Activated CD4-positive, alpha-beta T cell treated with anti-CD3 and anti-CD28 coated beads, Interleukin-2, Interleukin-6, amounts not matched to agents 100 ng/mL and 50 ng/mL, durations not matched to agents 16 hours and 8 hours (primary cell): ENCODE measurements at places on chromosomes 1 and 21.
A peak's percentile ranks its signal among the peaks of the same experiment; 100 is the strongest.

DNA sequence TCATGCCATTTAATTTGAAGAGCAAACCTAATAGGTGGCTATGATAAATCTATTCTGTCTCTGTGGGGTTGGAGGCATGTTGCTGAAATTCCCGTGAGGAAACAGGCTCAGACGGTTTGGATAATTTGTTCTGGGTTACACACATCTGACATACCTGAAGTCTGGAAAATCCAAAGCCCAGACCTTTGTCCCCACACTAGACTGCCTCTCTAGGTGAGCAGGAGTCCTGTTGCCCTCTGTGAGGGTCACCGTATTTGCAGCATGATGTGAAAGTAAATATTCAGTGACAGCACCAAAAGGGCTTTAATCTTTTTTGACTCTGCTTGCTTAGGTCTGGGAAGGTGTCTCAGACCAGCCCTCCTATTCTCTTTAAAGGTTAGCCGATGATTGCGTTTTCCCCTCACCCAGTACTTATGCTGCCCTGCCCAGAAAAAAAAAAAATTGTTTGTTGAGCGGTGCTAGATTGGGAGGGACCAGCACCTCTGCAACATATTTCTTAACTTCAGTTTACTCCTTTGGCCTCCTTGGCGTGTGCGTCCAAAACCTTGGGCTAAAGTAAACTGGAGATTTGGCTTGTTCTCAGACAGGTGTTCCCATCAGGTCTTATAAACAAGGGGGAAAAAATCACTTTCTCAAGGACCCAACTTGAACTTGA, 67.0 kb downstream of the CACHD1 start:
- DNase-seq = no peak

- DNase-seq = no peak
Measured at GRCh38 chr1:36824390-36824861, 209.9 kb downstream of the GRIK3 start.

DNA sequence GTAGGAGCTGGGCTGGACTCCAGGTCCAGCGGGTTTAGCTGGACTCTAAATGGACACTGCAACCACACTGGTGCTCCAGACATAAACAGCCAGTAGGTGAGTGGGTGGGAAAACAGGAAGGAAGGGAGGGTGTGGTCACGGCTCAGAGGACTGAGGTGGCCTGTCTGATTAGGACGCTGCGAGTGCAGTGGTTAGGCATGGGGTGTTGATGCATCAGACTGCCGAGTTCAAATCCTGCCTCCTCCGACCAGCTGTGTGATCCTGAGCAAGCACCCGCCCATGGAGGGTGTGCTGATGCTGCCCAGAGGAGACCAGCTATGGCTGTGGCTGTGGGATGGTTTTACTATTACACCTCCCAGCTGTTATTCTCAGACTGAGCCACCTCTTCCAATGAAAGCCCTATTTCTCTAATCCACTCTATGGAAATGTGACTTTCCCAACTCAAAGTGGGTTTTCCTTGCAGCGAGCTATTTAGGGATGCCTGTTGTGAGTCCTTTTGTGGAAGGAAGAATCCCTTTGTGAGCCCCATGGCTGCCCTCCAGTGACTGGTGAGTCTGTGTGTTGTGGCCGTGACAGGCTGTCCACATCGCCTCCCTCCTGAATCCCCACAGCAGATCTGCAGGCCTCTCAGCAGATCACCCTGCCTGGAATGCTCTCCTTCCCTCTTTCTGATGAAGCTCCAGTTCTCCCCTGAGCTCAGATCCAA, 56.6 kb upstream of the EDN2 start:
- no peak for DNase-seq

- DNase-seq = no peak
Measured at GRCh38 chr1:46682064-46682463, 10.4 kb downstream of the TEX38 start.

GRCh38 chr21:39807738-39808137, 59.5 kb upstream of the PCP4 start:
- DNase-seq = no peak

DNA sequence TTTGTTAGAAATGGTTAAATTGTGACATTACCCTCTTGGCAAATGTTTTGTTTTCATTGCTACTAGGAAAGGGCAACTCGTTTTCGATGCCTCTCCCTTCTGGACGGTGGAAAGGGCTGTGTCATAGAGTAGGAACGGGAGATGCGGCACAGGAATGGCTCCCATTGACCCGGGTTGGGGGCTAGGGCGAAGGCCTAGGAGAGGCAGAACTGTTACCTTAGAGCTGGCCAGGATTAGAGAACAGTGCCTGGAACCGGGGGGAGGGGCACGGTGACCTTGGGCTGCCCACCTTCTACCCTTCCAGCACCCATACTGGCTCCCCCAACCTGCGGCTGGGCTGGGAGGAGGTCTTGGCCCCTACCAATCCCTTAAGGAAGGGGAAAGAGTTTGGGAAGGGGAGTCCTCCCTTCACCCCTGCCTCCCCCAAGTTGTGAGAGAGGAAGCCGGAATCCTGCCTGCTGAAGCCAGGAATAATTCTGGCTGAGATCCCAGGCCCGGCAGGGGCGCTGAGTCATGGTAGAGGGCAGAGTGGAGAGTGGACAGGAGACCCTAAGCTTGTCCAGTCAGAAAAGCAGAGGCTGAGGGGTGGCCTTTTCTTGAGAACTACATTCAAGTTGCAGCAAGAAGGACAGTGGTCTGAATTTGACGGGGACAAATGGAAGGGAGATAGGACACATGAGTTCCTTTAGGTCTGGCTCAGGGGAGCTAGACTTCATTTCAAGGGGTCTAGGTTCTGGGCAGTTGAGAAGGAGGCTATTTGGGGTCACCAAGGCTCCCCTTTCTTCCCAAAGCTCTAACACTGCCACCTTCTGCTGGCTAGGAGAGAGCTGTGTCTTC, 8.2 kb downstream of the LMNA start:
- no peak for DNase-seq

GRCh38 chr1:172905452-172905851, 145.3 kb downstream of the TNFSF18 start:
- DNase-seq = no peak

GRCh38 chr1:155840386-155840785, 16.6 kb downstream of the GON4L start:
- no peak for DNase-seq

DNA sequence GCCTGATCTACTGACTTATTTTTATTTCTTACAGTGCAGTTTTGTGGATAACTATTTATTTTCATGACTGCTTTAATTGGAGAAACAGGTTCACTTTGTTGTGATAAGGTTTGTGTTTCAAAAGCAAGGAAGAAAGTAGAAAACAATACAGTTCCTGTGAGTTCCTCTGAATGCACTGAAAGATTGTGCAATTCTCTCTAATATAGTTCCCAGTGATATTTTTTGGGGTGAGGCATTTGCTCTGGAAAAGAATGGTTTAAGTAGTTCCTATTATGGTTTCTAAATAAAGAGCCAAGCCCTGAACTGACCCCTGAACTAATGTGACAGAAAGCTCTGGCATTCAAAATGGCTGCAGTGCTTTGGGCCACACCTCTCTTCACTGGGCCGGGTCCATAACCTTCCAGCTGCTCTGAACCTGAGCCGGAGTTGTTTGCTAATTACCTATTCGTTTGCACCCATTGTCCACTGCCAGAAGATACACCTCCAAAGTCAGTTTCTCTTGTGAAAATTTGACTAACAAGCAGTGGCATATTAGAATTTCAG, 56.6 kb upstream of the VTCN1 start:
- DNase-seq = no peak

DNA sequence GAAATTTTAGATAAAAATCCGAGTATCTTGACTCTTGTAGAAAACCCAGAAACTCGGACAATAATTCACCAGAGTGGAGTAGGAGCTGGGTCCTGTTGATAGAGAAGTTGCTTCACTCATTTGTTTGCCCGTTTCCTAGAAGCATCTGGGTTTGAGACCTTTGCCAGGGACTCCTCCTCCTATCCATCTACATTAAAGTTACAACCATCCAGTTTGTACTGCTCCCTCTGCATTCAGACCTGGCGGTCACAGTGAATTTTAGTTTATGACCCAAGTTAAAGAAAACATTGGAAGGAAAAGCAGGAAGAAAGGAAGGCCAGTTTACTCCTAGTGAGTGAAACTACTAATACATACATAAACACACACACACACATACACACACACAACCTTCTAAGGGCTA, 64.6 kb downstream of the CLDN17 start:
- DNase-seq = no peak

GRCh38 chr1:118826669-118827068, 161.5 kb downstream of the TBX15 start:
- DNase-seq = no peak

- no peak for DNase-seq
Measured at GRCh38 chr1:109598655-109599054, 20.8 kb downstream of the GNAT2 start.

DNA sequence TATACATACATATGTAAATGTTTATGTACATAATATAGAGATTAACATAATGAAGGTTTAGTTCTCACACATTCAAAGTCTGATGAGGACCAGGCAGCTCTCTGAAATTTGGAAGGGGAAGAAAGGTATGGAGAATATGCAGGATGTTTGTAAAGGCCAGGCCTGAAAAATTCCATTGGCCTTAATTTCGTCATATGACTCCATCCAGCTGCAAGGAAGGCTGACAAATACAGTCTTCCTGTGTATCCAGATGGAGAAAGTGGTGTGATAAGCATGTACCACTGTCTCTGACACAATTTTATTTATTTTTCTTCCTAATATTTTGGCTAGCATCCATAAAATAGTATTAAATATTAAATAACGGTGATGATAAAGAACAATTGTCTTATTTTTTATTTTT, 6.3 kb upstream of the SGIP1 start:
- DNase-seq = no peak

DNA sequence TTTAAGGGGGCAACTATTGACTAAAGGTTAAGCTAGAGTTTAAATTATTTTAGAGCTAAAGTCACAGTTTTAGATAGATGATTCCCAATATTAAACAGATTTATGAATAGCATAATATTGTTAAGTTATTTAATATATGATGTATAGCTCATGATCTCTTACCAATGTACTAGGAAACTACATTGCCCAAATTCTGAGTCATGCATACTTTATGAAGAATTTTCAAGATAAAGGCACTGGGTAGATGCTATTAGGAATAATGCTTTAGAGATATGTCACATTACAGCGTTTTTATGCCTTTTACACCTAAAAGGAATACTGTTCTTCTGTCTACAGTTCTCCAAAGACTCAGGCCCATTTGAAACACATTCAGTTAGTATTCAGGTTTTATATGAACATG, 215.1 kb downstream of the NCAM2 start:
- DNase-seq = no peak

DNA sequence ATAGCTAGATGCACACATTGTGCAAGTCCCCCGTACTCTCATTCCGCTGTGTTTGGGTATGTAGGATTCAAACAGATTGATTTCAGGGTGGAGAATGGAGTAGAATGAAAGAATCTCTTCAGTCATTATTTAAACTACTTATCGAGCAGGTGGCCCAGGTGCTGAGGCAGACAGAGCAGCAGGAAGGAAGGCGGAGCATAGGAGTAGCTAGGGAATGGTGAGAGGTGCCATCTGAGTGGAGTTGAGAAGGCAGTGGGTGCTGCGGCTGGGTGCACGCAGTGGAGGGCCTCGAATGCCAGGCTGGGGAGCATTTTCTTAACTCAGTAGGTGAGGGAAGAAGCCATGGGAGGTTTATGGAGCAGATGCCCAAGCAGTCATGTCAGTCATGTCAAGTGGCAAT, 45.2 kb upstream of the CD101 start:
- no peak for DNase-seq

GRCh38 chr1:86018283-86018923, 138.2 kb downstream of the COL24A1 start:
- peak; percentile 28 for DNase-seq

DNA sequence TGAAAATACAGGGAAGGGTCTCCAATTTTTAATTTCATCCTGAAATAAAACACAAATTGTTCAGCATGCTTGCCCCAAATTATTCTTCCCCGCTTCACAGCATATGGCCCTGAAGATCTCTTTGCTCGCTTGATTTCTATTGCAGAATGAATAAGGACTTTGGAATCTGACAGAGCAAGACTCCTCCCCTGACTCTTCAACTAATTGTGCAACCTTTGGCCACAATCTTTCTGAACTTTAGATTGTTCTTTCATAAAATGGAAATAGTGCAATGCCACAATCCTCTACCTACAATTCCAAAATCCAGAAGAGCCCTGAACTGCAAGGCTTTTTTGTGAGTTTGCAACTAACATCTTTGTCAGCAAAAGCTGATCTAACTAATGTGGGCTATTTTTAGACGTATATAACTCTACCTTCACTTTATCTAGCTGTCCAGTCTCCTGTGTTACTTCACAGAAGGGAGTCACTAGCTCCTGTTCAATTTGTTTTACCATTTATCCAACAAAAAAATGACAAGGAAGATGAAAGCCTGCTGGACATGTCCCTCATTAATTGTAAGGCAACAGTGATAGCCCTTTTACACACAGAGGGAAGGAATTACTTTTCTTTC, 13.4 kb downstream of the RNASEL start:
- no peak for DNase-seq

- no peak for DNase-seq
Measured at GRCh38 chr1:206143537-206144172, 26.5 kb upstream of the AVPR1B start.

DNA sequence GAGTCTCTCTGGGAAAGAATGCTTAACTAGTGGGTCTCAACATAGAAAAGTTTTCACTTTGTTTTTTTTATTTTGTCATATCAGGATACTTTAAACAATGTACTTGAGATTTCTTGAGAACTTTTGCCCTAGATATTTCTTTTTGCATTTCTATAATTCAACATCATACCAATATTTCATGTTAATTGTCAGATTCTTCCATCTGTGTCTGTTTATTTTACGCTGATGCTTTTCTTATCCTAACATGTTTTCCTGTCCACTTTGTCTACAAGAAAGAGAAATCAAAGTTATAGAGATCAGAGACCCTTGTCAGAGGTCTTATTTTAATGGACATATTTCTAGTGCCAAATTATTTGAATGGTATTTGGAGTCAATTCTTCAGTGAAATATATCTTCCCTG, 95.5 kb upstream of the B3GALT2 start:
- no peak for DNase-seq

- DNase-seq = no peak
Measured at GRCh38 chr1:106843518-106843917, 213.0 kb upstream of the PRMT6 start.

DNA sequence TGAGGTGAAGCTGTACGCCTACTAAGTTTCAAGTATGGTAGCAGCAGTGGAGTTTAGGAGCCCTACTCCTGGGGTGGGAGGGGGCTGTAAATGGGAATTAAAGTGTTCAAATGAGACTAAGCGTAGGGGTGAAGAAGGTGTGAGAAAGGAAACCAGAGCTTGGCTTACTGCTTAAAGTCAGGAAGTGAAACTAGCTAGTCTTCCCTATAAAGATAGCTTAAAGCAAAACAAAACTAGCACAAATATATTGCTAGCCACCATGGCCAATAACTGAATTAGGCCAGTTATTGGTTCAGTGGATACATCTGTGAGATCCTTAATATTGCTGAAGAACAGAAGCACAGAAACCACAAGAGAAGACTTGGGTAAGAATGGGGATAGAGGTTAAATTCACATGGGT, 492.2 kb upstream of the PKN2 start:
- no peak for DNase-seq
